Right cardiac atrium (tissue), 5 donors: ENCODE measurements at places on chromosomes 5 and 9. TPM values are rescaled to one million over a fixed set of nuclear protein-coding genes. Genes with fewer than 3 reads are reported as not detected.

GLRX gene
- 83.0 TPM for total RNA-seq

LRRC19 gene
- not detected for total RNA-seq

DNA sequence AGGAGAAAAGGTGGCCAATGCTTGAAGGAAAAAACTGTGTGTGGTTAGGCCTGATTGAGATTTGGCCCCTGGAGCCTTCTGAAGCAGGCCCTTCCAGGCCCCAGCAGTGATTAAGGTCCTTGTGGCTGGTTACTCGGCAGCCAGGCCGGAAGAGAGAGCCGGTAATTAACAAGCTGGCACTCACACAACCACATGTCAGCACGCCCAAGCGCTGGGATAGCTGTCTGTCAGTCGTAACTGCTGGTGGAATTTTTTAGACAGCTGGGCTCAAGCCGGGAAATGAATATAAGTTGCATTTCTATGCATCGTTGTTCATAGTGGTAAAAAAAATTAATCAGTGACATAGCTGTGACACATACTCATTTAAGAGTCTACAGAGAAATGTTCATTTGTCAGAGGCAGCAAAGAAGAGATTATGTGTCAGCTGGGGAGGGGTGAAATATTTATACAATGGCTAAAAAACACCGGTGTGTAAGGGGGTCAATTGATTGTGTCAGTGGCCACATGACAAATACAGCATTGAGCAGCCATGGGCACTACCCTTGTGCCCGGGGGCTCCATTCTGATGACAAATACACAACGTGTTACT lies 13.7 kb upstream of the ARAP3 start:
- peak; percentile 80 for DNase-seq

DNA sequence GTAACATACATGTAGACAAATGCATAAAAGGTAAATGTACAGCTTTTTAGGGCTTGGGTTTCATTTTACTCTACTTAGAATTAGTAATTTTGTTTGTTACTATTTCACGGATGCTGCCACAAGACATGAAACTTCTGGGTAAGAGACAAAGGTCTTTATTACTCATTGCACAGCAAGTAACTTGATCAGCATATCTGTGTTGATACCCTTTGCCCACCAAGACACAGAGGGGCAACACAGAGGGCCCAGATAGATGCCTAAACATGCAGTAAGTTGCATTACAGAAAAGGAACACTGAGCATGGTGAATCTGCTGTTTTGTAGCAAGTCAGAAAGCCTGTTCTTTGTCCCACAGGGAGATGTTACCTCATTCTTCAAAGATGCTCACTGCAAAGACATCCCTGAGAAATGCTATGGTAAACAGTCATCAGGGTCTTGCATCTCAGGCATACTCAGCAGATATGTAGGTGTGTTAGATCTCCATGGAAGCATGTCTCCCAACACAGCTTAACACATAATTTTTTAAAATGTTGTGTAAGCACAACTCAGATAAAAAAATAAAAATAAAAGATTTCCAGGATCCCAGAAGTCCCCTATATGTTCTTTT lies 10.3 kb downstream of the ITGA2 start:
- no peak for DNase-seq

- DNase-seq, result no peak
Measured at GRCh38 chr9:13382595-13382994, 103.1 kb upstream of the MPDZ start.

- peak; percentile 46 for DNase-seq
Measured at GRCh38 chr5:16935231-16936149, 598 bp downstream of the MYO10 start.

SPATA6L gene
- total RNA-seq, result 1.7 TPM

PCDHB2 gene
- 1.4 TPM for total RNA-seq

GRCh38 chr9:124886866-124887492 lies 25.0 kb downstream of the ARPC5L start:
- no peak for DNase-seq

DNA sequence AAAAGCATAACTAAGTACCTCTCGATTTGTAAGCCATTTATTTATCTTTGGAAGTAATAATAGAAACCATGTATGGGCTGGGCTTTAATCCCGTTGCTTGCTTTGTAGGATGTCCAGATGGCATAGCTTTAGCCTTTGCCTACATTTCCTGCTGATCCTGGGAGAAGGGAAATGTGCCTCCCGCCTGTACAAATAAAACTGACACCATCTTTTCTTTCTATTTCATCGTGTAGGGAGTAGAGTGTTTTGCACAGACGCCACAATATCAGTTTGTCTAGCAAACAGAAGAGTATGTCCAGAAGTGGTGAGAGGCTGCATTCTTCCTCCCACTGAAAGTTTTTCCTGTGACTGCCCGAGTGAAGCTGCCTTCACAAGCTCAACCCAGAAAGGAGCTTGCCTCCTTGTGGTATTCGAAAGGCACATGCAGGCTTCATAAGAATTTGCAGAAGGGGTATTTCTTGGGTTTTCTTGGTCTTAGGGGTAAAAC lies 24.7 kb upstream of the TJP2 start:
- DNase-seq, result no peak

GRM6 gene
- total RNA-seq, result not detected

DNA sequence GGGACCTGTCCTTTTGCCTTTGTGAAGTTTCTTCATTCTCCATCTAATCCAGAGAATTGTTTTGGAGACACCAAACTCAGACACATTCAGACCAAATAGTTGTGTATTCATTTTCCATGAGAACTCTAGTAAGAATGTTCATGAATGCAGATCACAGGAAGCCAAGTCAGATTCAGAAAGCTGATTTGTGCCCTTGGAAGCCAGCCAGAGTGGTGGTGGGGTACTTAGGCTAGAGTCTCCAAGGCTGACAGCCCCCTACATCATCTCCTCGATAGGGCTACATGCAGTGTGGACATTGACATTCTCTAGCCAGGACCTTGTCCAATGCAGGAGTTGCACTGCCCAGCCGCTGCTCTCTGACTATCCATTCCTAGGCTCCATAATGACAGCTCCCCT lies 137.6 kb downstream of the UGCG start:
- no peak for DNase-seq

DNA sequence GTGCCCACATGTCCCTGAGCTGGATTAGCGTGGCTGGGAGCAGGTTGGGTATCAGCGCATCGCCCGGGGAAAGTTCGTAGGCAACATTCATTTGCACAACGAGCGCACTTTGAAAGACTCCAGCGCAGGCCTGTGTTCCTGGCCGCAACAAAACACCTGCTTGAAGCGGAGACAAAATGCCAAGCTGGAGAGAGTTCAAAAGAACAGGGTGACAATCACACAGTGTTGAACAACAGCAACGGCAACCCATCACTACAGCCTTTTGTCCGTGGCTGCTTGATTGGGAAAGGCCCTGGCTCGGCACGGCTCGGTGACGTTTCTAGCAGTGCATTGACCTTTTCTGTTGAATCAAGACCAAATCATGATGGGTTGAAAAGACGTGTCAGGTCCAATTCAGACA lies 336.3 kb downstream of the IRX1 start:
- no peak for DNase-seq

FCN2 gene
- not detected for total RNA-seq

GRCh38 chr9:101648493-101648892 lies 53.7 kb upstream of the PPP3R2 start:
- DNase-seq, result no peak

DNA sequence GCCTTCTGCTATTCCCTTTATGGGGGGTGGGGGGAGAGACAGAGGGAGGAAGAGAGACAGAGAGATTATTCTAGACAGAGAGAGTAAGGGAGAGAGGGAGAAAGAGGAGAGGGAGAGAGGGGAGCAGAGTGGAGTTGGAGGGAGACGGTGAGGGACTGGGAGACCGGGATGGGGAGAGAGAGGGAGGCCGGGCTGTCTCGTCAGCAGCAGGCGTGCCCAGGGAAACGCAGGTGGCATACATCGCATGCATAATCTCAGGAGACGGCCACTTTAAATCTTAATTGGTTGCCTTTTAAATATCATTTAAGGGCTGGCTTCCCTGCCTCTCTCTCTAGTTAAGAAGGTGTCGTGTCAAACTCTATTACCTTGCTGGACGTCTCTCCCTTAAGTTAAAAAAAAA lies 8.4 kb downstream of the IRX4 start:
- no peak for DNase-seq

GRCh38 chr9:88060746-88061145 lies 77.5 kb downstream of the SPATA31C2 start:
- DNase-seq, result no peak

GRCh38 chr5:155729684-155730059 lies 597.3 kb upstream of the SGCD start:
- peak; percentile 80 for DNase-seq

- peak; percentile 91 for DNase-seq
Measured at GRCh38 chr9:70412832-70413463, 1.5 kb downstream of the KLF9 start.

CTXN3 gene
- not detected for total RNA-seq

- DNase-seq, result no peak
Measured at GRCh38 chr5:142621227-142621626, 64.7 kb downstream of the FGF1 start.

- DNase-seq, result no peak
Measured at GRCh38 chr9:22278426-22278825, 168.2 kb upstream of the DMRTA1 start.

DNA sequence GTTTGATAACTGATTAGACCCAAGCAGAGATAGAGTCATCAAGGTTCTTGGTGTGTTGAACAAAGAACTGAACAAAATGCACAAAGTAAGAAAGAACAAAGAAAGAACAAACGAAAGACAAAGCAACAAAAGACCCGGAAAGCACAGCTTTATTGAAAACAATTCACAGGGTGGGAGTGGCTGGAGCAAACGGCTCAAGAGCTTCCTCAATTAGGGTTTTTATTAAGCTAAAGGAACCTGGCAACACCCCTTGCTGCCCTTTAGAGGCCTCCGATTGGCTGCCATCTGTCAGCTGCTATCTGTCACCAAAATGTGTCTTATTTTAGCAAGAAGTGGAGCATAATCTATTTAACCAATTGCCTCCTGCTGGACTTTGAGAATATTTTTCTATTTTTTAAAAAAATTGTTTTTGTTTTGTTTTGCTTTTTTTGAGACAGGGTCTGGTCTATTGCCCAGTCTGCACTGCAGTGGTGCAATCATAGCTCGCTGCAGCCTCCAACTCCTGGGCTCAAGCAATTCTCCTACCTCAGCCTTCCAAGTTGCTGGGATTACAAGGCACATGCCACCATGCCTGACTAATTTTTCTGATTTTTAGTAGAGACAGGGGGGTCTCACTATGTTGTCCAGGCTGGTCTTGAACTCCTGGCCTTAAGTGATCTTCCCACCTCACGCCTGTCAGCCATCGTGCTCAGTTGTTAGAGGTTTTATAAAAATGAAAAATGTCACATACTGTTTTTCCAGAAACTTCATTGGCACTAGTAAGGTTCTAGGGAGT lies 7.7 kb upstream of the ABO start:
- no peak for DNase-seq

GRCh38 chr9:133726401-133727276 lies 11.5 kb downstream of the SARDH start:
- DNase-seq, result peak; percentile 79

GRCh38 chr5:57311251-57311650 lies 137.4 kb downstream of the GPBP1 start:
- no peak for DNase-seq

ARID3C gene
- total RNA-seq, result not detected

- DNase-seq, result peak; percentile 79
Measured at GRCh38 chr9:132546148-132547051, 36.0 kb upstream of the BARHL1 start.

ARAP3 gene
- total RNA-seq, result 18.8 TPM

MUSK gene
- total RNA-seq, result 4.4 TPM

IL4 gene
- total RNA-seq, result not detected

- DNase-seq, result no peak
Measured at GRCh38 chr9:135818718-135819475, 88.4 kb downstream of the CAMSAP1 start.

DNA sequence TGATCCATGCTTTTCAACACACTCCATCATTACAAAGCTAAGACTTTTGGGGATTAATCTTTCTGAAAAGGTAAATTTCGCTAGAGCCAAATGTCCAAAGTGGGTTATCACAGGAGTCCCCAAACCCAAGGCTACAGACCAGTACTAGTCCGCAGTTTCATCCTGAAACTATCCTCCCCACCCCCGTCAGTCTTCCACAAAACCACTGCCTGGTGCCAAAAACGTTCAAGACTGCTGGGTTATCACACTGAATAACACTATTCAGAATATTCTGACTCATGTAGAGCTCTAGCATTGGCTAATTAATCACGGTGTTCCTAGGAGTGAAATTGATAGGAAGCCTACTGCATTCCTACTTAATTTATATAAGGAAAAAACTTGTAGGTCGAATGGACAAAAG lies 24.7 kb downstream of the ERP44 start:
- DNase-seq, result no peak

AHRR gene
- total RNA-seq, result 3.7 TPM

DNA sequence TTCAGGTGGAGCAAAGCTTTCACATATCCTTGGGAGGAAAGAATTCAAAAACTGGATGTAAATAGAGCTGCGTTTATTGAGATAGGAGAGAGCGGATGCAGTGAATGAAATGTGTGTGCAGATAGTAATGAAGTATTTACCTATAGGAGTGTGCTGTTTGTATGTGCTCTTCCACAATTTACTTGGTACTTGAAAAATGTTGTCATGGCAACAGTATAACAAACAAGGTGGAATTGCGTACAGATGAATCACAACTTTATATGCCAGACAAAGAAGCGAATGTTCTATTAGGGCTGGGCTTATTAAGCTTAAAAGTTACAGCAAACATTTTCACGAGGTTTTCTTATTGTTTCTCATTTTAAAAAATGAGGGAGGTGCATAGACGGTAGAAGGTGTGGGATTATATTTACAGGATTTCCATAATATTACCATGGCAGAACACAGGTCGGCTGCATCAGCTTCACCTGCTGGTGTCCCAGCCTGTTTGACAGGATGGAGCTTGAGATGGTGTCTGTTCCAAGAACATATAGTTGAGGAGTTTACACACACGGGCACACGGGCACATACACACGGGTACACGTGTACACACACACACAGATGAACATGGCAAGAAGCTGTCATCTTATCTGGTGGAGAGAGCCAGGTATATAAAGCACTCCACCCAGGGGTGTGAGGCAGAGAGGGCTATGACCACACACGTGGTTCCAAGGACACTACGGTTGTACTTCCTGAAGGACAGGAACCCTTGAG lies 155.7 kb downstream of the RMI1 start:
- no peak for DNase-seq

DNA sequence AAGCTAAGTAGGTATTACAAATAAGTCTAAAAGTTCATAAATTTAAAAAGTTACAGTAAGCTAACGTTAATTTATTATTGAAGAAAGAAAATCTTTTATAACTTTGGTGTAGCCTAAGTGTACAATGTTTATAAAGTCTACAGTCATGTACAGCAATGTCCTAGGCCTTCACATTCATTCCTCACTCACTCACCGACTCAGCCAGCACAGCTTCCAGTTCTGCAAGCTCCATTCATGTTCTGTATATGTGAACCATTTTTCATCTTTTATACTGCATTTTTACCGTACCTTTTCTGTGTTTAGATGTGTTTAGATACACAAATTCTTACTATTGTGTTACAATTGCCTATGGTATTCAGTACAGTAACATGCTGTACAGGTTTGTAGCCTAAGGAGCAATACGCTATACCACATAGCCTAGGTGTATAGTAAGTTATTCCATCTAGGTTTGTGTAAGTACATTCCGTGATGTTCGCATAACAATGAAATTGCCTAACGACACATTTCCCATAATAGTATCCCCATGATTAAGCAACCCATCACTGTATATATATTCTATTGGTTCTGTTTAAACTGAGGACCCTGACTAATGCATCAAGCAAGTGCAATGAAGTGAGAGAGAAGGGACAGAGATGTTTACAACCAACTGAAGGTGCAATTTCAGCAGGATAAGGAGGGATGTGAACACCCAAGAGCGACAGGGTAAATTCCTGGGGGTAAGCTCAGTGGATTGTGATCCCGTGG lies 88.9 kb upstream of the TRIO start:
- DNase-seq, result no peak

GRCh38 chr5:97364731-97365130 lies 181.7 kb upstream of the RIOK2 start:
- DNase-seq, result no peak

PCDHB8 gene
- 2.7 TPM for total RNA-seq

CCDC192 gene
- total RNA-seq, result not detected
